ENCODE measurements at places on chromosomes 2 and 18.

DNA sequence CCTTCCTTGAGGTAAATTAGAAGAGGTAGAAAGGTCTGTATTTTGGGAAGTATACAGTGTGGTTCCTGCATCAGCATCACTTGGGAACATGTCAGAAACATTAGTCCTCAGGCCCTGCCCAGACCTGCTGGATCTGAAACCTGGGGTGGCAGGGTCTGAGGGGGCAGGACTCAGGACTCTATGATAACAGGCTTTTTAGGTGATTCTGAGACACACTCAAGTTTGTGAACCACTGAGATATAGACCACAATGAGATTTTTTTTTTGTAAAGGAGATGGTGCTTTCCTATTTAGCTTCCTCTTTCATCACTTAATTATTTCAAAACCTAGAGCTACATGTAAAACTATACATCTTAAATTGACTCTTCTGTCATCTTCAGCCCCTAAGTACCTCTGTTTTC is 262.7 kb upstream of the SPOPL start:
- no peak for DNase-seq

DNA sequence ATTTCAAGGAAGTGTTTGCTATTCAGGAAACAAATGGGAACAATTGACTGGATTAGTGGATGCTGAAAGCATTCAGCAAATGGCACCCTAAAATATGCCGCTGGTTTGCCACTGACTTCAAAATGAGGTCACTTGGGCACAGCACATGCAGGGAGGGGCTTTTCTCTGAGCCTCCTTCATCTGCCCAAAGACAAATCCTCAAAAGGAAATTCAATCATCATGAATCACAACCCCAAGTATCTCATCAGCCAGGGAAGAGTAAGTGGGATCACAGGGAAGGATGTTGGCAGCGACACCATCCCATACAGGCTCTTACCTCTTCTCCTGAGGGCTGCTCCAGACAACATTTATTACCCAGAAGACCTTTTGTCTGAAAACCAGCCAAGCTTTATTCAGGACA is 14.4 kb upstream of the SP140L start:
- no peak for DNase-seq

DNA sequence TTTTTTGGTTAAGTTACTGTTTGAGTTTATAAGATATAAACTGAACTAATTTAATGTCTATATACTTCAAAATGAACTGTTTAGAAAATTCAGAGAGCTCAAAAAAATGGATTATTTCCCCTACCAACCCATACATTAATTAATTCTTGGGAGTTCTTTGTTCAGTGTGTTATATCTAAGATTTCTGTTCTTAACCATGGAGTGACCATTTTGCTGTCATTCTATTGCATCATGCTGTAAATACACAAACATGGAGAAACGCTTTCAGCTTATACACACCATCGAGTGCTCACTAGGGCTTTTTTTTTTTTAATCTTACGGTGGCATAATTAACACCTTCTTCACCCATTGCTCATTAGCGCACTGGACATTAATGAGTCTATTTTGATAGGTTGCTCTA is 33.4 kb upstream of the TBR1 start:
- DNase-seq: no peak

DNA sequence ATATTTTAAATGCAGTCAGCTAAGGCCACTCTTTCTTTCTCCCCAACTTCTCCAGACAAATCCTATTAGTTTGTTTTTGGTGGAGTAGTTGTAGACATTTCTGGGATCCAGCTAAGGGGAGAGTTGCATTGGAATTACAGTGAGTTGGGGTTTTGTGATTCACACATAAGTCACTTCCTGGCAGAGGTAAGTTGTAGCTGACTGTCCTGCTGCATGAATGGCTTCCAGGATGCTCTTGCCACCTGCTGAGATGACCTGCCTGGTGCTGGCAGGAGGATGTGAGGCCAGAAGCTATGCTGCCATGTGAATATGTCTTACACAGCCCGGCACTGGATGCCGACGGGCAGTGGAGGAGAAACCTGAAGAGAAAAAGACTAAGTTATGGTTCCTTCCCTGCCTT is 243.7 kb downstream of the TDRD15 start:
- DNase-seq: no peak

DNA sequence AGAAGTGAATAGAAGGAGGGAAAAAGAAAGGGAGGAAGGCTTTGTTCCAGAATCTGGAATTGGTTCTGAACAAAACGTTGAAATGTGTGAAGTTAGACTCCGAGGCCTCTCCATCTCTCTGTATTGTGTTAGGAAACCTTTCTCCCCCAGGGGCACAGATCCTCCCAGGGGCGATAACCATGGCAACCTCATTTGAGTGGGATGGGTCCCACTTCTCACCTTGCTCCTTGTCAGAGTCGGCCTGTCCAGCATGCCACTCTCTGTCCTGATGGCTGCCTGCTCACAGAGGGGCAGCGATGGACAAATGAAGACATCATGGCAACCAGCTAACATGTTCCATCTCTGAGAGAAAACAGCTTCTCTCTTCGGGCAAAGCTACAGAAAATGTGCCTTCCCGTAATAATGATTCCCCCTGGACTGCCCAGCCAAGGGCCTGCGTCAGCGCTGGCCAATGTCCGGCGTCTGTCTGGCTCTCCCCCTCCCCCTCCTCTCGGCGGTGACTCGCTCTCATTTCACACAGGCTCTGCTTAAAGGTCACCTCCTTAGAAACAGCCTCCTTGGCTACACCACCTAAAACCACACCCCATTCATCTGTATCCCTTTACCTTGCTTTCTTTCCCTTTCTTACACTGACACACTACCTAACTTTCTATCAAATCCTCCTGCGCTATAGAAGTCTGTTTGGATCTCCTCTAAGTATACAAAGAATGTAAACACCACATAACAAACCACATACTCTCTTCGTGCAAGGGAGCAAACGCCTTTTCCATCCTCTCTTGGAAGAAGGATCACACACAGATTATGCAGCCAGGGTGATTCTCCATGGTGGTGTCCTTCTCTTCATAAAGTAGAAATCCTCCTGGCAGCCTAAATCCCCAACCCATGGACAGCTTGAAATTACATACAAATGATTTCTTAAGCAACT is 32.1 kb upstream of the TTC39C start:
- no peak for DNase-seq

GRCh38 chr2:156001851-156002250 is 330.7 kb downstream of the NR4A2 start:
- no peak for DNase-seq

DNA sequence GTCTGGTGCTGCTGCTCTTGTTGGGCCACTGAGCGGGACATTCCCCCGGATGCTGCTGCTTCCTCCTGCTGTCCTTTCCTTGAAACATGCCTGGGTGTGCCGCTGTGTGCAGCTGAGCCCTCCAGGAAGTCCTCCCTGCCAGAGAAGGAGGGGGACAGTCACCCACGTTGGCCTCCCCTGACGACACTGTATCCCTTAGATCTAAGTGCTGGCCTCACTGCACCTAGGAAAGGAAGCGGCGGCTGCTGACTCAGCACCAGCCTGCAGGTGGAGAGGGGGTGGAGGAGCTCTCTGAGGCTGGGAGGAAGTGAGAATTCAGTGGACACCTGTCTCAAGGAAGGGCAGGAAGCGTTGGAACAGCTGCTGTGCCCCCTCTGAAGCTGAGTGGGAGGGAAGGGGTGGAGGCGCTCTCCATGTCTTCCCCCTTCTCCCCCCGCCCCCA is 239.8 kb downstream of the HAUS1 start:
- DNase-seq: peak; percentile 28

- DNase-seq: no peak
These were observed 47.7 kb upstream of the NR4A2 start for GRCh38 chr2:156380117-156380645.

GRCh38 chr18:47036298-47036874 is 965 bp upstream of the ELOA2 start:
- DNase-seq: no peak

DNA sequence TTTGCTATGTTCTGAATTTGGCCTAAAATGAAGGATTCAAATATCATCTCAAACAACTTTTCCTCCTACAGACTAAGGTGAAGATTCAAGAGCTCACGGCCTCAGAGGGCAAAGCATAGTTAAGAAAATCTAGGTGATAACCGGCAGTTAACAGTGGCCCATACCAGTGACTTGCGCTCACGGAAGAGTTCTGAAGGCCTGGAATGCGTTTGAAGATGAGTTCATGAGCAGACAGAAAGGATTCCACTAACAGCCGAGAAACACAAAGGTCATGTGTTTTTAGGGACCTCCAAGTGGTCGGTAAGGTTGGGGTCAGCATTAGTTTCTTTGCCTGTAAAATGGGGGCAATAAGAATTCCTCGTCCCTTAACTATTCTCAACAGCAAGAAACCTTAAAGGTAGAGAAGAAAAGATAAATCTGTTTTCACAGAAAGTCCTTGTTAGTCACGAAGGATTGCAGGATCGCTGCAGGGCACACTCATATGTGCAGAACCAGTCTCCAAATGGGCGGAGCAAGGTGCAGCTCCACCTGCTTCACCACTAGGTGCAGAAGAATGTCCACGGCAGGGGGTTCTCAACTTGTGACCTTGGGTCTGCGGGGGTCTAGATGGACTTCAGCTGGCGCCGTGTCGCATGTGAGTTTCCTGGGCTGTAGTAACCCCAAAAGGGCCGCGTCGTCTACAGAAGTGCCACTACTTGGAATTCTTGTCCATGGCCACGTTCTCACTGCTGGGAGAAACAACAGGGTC is 708 bp upstream of the RPIA start:
- peak; percentile 64 for DNase-seq

- DNase-seq: peak; percentile 82
These were observed at the start of gene NFU1 for GRCh38 chr2:69436938-69437750. Gene NFU1 (minus strand): TSS chr2:69437435. CDS start chr2:69437422, 13 bp downstream.

DNA sequence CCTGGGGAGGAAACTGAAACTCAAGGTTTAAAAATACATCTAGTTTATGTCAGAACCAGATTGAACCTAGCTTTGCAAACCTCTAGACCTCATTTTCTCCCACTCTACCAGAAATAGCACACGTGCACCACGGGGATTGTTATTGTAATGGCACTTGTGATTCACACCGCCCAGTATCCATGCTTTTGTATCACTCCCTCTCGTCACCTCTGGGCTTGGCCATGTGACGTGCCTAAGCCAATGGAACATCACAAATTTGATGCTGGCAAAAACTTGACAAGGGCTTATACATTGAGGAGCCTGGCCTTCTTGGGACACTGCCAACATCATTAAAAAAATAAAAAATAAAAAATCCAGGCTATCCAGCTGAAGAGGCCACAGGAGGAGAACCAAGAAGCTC is 495.8 kb upstream of the POU3F3 start:
- DNase-seq: no peak

- DNase-seq: no peak
These were observed 49.6 kb downstream of the SMIM21 start for GRCh38 chr18:75377926-75378325.

- DNase-seq: no peak
These were observed 74.5 kb downstream of the RPL31 start for GRCh38 chr2:101076581-101076980.

GRCh38 chr2:197191940-197192322 is 118.6 kb downstream of the ANKRD44 start:
- no peak for DNase-seq

- DNase-seq: no peak
These were observed 857.8 kb downstream of the DCDC2C start for GRCh38 chr2:4561196-4561595.

DNA sequence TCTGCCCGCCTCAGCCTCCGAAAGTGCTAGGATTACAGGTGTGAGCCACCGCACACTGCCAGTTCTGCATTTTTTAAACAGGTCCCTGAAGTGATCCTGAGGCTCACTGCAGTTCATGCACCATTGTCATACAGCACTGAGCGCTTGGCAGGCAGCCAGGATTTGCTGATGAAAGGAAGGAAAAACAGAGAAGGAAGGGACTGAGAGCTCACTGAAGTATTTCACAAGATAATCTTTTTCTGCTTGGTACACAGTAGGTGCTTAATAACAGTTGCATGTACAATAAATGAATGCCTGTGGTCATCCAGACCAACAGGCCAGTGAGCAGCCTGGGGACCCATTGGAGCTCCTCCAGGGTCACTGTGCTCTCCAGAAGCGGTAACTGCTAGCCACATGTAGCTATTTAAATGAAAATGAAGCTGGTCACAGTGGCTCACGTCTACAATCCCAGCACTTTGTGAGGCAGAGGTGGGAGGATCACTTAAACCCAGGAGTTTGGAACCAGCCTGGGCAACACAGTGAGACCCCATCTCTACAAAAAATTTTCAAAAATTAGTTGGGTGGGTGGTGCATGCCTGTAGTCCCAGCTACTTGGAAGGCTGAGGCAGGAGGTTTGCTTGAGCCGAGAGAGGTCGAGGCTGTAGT is 33.1 kb upstream of the SMAD7 start:
- no peak for DNase-seq

DNA sequence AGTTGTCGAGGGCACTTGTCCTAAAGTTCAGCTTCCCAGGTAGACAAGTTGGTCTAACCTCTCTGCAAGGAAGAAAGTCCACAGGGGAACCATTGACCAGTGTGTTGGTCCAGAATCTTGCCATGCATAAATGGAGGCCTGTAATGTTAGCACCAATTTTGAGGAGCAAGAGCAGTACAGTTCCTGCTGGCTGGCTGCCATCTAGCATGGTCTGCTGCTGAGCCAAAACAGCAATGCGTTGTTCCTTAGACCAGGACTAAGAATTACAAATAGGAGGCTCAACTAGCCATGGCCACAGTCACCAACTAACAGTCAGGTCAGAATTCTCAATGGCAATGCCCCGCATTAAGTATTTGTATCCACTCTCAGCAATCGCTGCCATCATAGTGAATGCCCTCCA is 72.8 kb upstream of the WIPF1 start:
- DNase-seq: no peak

DNA sequence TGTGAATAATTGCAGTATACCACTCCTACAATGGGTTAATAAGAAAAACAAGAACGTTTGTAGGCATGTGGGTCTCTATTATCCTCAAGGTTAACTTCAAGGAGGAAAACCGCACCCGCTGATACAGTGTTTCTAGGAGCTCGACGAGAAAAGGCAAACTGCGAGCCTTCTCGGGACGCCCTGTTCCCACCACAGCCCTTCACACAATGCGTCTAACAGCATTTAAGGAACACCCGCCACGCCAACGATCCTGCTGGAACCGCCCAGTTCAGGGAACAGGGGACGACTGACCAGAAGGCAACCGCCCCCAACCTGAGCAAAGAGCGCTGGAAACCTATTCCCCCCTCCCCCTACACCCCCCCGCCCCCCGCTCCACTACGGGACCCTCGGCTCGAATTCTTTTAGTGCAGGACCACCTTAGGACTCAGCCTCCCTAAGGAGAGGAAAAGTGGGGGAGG is 710 bp upstream of the TMSB10 start:
- no peak for DNase-seq

DNA sequence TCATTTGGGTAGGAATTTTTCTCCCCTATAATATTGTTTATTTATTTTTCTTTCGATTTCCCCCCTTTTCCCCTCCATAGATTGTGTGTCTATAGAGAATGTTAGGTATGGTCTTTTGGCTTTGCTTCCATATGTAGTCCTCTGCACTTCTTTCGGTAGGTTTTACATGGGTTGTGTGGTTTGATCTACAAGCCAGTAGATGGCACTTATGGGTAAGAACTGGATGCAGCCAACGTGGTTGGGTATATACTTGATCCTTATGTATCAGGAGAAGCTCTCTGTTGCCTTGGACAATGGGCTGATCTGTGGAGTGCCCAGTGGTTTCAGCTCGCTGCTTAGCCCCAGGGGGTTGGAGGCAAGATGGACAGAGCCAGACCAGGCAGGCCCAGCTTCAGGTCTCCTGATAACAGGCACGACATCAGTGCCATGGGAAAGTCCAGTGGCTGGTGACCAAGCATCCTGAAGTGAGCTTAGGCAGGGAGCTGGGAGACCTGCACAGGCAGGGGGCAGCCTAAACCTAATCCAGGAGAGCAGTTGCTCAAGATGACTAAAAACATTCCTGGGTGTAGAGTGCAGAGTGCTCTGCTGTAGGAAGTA is 488.3 kb downstream of the CCDC85A start:
- DNase-seq: no peak
